ENCODE measurements at places on chromosomes 5 and 9. TPM values are rescaled to one million over a fixed set of nuclear protein-coding genes. Genes with fewer than 3 reads are reported as not detected.

The CCDC187 gene
- 0.23 TPM for polyA plus RNA-seq

DNA sequence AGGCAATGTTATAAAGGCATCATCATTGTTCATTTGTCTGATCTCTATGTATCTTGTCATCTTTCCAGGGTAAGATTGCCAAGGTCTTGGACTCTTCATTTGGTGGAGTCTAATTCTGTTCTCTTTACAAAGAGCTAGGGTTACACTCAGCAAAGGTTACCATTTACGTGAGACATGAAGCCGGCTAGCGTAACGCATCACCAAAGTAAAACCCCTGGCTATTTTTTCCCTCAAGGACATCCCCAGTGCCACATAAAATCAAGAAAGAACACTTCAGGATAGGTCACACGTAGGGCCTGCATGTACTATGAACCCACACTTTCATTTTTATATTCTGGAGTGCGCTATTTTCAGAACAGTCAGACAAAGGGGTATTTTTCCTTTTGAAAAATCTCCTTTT, 20.0 kb upstream of the MYOT start:
- no peaks in the 10 kb centered on the region for H3K27me3 ChIP-seq
- DNase-seq: no peak
- no peaks in the 10 kb centered on the region for H3K36me3 ChIP-seq

GRCh38 chr5:103021314-103021713, 98.6 kb downstream of the GIN1 start:
- H3K4me1 ChIP-seq: no peaks in the 10 kb centered on the region
- DNase-seq: no peak
- H3K27me3 ChIP-seq: no peaks in the 10 kb centered on the region
- H3K27ac ChIP-seq: no peak overlapping the region
- no peaks in the 10 kb centered on the region for H3K36me3 ChIP-seq
- no peak overlapping the region for H3K4me3 ChIP-seq

The CDH9 gene
- polyA plus RNA-seq: 0.09 TPM

DNA sequence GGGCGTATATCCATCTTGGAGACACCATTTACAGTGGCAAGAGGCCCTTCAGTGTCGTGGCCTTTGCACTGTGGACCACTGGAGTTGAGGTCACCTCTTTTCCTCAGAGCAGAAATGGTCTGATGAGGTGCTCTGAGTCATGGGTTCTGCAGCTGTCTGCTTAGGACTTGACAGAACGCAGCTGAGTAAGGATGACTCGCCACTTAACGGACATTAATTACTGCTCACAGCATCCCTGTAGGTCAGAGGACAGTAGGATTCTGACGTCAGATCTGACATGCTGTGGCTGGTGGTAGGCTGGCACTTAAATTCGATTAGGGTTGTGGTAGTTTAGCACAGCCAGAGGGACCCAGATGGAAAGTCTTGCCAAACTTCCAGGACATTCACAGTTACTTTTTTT, 479.4 kb downstream of the DMAC1 start:
- H3K27me3 ChIP-seq: no peaks in the 10 kb centered on the region
- H3K27ac ChIP-seq: no peak overlapping the region
- H3K36me3 ChIP-seq: no peaks in the 10 kb centered on the region
- H3K4me3 ChIP-seq: no peak overlapping the region
- H3K4me1 ChIP-seq: no peaks in the 10 kb centered on the region
- DNase-seq: no peak

DNA sequence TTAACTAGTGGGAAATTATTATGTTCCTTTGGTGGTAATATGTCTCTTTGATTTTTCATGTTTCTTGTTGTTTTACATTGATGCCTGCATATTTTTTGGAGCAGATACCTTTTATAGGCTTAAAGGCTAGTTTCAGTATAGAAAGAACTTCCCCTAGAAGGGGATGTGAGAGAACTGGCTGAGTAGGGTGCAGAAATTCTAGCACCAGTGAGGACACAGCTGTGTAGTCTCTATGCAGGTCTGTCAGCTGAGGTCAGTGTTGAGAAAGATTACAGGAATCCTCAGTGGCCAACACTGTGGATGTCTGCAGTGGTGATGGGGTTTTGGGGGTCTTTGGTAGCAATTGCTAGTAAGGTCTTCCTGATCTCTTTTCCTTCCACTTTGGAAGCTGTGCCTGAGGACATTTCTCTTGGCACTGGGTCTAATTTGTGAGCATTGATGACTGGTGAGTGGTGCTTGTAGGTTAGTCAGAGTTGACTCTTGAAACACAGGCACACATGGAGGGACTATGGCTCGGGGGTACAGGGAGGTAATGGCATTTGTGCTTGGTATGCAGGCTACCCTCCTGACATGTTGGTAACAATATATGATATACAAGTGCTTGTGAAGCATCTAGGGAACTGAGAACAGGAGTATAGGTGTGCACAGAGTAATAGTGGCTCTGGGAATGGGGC, 221.4 kb downstream of the SPATA31D1 start:
- no peak overlapping the region for H3K27ac ChIP-seq
- H3K4me1 ChIP-seq: no peaks in the 10 kb centered on the region
- H3K4me3 ChIP-seq: no peak overlapping the region
- no peak for DNase-seq
- H3K36me3 ChIP-seq: no peaks in the 10 kb centered on the region
- H3K27me3 ChIP-seq: no peaks in the 10 kb centered on the region

The ZNF618 gene
- polyA plus RNA-seq: 1.6 TPM

GRCh38 chr5:171644536-171644935, 141.1 kb upstream of the SMIM23 start:
- no peaks in the 10 kb centered on the region for H3K4me1 ChIP-seq
- H3K27ac ChIP-seq: no peak overlapping the region
- DNase-seq: no peak
- H3K27me3 ChIP-seq: peaks cover 2% of the 10 kb centered on the region
- no peak overlapping the region for H3K4me3 ChIP-seq

DNA sequence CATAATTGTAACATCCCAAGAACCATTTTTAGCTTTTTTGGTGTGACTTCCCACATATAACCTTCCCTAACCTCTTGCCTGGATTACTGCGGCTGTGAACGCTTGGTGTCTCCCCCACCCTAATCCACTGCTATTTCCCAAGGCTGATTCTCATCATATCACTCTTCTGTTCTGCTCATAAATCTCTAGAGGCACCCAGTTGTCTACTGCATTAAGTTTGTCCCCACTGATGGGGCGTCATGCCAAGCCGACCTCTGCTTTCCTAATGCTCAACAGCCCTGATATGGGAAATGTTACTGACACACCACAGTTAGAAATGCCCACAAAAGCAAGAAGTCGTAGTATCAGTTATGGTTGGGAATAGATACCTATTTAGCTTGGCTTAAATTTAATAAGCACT, 24.4 kb downstream of the NPR3 start:
- DNase-seq: no peak
- no peaks in the 10 kb centered on the region for H3K4me1 ChIP-seq
- no peak overlapping the region for H3K4me3 ChIP-seq
- no peak overlapping the region for H3K27ac ChIP-seq
- H3K27me3 ChIP-seq: no peaks in the 10 kb centered on the region

DNA sequence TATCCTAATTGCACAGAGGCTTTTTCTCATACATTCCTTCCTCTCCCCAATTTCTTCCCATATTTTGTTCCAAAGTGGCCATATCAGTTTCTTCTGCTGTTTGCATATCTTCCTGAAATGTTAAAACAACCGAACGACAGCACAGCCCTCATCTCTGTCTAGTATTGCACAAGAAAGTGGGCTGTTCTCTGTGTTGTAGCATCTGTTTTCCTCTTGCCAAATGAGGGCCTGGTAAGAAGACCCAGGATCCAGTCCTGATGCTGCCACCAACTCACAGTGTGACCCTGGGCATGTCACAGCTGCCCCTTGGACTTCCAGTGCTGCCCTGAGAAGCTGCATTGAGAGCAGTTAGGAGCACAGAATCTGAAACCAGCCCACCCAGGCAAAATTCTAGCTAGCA, 4.1 kb downstream of the SLC31A2 start:
- peaks cover 9% of the 10 kb centered on the region for H3K36me3 ChIP-seq
- no peak for DNase-seq
- peaks cover 3% of the 10 kb centered on the region for H3K27me3 ChIP-seq
- H3K4me3 ChIP-seq: no peak overlapping the region
- no peak overlapping the region for H3K27ac ChIP-seq

- no peak overlapping the region for H3K27ac ChIP-seq
- no peak for DNase-seq
- no peaks in the 10 kb centered on the region for H3K27me3 ChIP-seq
- H3K36me3 ChIP-seq: no peaks in the 10 kb centered on the region
- no peaks in the 10 kb centered on the region for H3K4me1 ChIP-seq
- no peak overlapping the region for H3K4me3 ChIP-seq
Observed at GRCh38 chr9:112505086-112505485, 18.5 kb downstream of the KIAA1958 start.

DNA sequence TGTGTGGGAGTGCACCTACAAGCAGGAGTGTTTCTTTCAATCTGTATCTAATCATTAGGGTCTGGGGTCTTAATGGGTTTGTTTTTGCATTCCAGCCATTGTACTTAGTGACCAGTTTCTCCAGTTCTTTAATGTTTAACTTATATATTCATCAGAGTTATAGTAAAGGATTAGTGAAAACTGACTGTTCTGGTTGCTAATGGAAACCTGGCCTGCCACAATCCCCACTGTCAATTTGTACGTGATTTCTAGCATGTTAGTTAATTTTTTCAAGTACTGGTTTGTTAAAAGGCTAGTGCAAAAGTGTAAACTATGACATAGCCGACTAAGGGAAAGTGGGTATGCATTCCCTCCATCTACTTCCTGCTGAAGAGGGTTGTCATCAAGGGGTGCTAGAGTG, 276.1 kb downstream of the HTR1A start:
- no peaks in the 10 kb centered on the region for H3K36me3 ChIP-seq
- no peaks in the 10 kb centered on the region for H3K4me1 ChIP-seq
- H3K4me3 ChIP-seq: no peak overlapping the region
- H3K27me3 ChIP-seq: no peaks in the 10 kb centered on the region

The DAB2 gene
- 28.1 TPM for polyA plus RNA-seq

DNA sequence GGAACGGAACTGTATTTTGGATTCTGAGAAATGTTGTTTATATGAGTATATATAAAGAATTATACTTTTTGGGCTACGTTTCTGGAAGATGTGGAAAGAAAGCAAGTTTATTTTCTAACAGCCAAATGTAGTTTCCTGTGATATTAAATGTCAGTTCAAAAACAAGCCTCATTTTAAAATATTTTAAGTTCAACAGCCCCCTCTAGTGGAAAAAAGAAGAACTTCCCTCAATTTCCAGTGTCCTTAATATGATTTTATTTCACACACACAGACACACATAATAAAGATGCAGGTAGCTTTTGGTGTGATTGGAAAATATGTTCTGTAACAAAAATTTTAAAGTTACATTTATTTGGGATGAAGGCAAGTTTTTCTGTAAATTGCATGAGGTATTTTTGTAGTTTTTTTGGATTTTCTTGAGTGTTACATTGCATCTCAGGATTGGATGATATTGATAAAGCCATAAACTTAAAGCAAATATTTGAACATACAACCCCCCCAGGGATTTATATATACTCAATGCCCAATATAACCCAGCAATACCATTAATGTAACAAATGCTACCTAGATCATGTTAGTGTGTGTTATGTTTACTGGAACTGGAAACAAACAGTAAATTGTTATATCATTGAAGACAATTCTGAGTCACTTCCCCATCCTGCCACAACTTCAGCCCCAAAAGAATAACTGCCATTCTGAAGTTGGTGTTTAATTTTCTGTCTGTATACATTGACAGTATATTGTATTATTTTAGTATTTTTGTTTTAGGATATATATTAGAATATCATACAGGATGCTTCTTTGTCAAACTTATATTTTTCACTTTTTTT, 54.0 kb downstream of the CCDC171 start:
- no peak overlapping the region for H3K4me3 ChIP-seq
- H3K36me3 ChIP-seq: peaks cover 9% of the 10 kb centered on the region
- peak; percentile 72 for DNase-seq
- H3K27ac ChIP-seq: no peak overlapping the region
- no peaks in the 10 kb centered on the region for H3K4me1 ChIP-seq

DNA sequence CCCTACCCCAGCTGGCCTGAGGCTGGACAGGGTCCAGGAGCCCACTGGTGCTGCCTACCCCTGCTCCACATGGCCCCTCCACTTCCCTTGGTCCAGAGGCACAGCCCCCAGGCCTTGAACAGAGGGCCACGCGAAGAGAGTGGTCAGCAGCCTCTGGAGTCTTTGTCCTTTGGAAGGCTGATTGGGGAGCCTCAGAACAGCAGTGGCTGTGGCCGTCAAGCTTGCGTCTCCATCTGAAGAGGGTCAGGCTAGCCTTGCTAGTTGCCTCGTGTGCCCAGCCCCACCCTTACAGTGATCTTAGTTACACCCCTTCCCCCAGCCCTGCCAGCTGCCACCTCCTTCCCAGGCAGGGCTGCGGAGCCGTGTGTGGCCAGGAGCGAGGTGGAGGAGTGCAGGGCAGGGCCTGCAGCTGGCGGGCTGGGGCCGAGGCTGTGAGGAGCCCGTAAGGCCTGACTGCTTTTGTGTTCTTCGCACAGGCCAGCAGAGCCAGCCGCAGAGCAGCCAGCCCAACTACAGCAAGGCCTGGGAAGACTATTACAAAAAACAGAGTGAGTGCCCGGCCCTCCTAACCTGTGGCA, 30.1 kb upstream of the PRDM12 start:
- H3K27me3 ChIP-seq: no peaks in the 10 kb centered on the region
- DNase-seq: no peak
- H3K36me3 ChIP-seq: peaks cover 83% of the 10 kb centered on the region
- H3K27ac ChIP-seq: no peak overlapping the region
- no peaks in the 10 kb centered on the region for H3K4me1 ChIP-seq

The WNT8A gene
- polyA plus RNA-seq: 0.09 TPM

GRCh38 chr9:78149702-78150291, 86.1 kb upstream of the CEP78 start:
- no peak overlapping the region for H3K27ac ChIP-seq
- no peak for DNase-seq
- H3K36me3 ChIP-seq: no peaks in the 10 kb centered on the region
- no peak overlapping the region for H3K4me3 ChIP-seq

GRCh38 chr5:180692429-180692828, 43.0 kb upstream of the FLT4 start:
- no peak overlapping the region for H3K27ac ChIP-seq
- no peaks in the 10 kb centered on the region for H3K36me3 ChIP-seq

DNA sequence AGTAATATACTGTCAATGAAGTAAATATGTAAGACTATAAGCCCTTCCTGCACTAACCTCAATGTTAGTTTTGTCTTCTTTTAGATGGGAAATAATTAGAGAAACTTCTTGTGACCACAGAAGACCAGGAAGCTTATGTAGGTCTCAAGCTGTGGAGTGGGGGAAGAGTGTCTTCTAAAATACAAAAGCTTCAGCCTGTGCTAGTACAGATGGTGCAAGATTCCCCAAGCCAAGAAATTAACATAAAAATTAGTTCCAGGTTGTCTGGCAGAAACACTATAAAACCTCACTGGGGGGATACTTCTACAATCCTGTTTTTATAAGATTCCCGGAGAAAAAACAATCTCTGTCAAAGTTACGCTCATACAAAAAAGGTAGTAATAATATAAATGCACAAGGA, 103.6 kb downstream of the FNBP1 start:
- DNase-seq: no peak
- no peaks in the 10 kb centered on the region for H3K27me3 ChIP-seq
- peaks cover 33% of the 10 kb centered on the region for H3K36me3 ChIP-seq
- no peak overlapping the region for H3K27ac ChIP-seq

Measured in thymus (tissue), 14 donors.